ENCODE measurements at places on chromosomes 13 and 19.

DNA sequence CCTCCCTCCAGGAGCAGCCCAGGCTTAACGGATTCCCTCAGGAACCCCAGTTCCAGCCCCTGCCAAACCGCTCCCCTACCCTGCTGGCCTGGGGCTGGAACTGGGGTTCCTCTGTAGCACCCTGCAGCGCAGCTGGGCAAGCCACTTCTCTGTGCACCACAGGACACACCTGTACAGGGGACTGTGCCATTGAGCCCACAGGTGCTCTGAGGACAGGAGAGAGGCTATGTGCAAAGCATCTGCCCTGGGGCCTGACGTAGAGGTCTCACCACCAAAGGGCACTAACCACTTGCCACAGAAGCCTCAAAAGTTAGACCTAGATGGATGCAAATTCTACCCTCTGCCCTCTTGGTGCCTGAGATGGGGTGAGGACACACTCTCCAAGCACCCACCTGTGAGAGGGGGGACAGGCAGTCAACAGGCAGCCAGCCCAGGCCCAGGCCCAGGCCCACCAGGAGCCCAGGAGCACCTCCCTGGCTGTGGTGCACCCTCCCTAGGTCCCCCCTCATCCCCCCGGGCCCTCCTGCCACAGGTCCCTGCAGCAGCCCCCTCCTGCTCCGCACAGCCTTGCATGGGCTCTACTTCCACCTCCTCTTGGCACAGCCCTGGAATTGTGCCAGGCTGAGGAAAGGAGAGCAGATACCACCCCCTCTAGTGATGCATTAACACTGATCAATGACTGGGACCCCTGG lies 27.6 kb upstream of the SLC35E1 start:
- no peak for DNase-seq

- DNase-seq: peak; percentile 69
Measured at GRCh38 chr19:38022791-38023670, 116.0 kb downstream of the SIPA1L3 start.

- no peak for DNase-seq
Measured at GRCh38 chr13:62418376-62418775, 1002.7 kb upstream of the PCDH20 start.

DNA sequence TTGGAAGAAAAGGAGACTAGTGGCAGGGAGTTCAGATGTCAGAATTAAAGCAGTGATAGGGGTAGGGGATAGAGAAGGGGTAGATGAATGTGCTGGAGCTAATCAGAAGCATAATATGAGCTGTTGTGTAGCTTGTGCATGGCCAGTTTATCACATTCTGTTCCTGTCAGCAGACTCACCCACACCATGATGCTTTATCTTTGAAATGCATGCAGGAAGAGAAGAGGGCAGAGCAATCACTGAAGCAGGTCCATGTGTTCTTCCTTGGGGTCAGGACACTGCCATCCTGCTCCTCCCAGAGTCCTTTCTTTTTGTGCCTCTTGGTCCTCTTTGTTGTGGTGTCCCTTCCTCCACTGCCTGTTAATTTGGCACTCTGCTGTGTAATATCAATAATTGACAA lies 5.8 kb downstream of the CHAMP1 start:
- DNase-seq: no peak

GRCh38 chr19:33255781-33256180 lies 30.1 kb upstream of the SLC7A10 start:
- no peak for DNase-seq

GRCh38 chr19:46932346-46932745 lies 71.5 kb downstream of the ARHGAP35 start:
- DNase-seq: peak; percentile 77

- no peak for DNase-seq
Measured at GRCh38 chr19:23913931-23914330, 755 bp upstream of the ZNF726 start.

DNA sequence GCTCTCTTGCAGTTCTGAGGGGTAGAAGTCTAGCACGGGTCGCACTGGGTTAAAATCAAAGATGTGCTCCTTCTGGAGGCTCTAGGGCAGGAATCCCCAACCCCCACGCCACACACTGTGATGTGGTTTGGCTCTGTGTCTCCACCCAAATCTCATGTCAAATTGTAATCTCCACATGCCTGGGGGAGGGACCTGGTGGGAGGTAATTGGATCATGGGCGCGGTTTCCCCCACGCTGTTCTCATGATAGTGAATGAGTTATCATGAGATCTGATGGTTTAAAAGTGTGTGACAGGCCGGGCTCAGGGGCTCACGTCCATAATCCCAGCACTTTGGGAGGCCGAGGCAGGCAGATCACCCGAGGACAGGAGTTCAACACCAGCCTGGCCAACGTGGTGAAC lies 26.6 kb upstream of the CALM3 start:
- peak; percentile 38 for DNase-seq

DNA sequence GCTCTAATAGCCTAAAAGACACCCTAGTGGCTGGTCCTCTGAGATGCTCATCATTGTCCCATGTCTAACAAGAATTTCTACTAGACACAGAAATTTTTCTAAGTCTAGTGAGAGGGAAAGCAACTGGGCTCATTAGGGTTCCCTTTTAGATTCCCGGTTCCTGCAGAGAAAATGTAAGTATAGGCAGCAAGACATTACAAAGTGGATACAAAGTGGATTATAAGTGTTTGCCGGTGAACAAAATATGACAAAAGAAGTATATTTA lies 20.8 kb upstream of the TMTC4 start:
- DNase-seq: no peak

DNA sequence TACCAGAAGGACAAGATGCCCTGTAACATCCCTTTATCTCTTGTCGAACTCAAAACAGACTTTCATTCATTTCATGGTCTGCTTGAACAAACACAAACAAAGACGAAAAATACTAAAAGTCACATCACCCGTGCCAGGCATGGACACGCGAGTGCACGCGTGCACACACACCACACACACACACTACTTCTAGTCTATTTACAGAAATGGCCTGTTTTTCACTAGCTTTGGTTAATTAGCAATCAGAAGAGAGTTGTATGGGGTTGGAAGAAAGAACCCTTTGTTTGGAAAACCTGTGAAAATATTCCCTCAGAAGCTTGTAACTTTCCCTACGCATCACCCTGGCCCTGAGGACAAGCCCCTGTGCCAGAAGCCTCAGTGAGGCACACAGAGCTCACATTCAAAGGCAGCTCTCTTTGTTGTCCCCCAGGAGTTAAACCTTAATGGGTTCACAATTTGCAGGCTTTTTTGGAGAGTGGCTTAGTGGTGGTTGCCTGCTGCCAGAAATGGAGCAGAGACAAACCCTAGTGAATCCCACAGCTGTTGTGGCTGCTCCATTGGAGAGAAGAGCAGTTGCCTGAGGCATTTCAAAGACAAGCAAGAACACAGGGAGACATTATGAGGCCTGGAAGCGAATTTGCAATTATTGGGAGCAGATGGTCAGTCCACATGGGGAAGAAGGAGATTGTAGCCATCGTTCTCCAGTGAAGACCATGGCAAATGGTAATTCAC lies 55.9 kb downstream of the STARD13 start:
- DNase-seq: no peak

GRCh38 chr19:3112375-3113099 lies 18.4 kb downstream of the GNA11 start:
- no peak for DNase-seq

- DNase-seq: no peak
Measured at GRCh38 chr13:62482351-62482750, 1066.7 kb upstream of the PCDH20 start.

- DNase-seq: no peak
Measured at GRCh38 chr13:40485611-40486517, 180.6 kb downstream of the FOXO1 start.

Measured in fibroblast of skin of right biceps (primary cell).